ENCODE measurements at places on chromosomes 13 and 19.

DNA sequence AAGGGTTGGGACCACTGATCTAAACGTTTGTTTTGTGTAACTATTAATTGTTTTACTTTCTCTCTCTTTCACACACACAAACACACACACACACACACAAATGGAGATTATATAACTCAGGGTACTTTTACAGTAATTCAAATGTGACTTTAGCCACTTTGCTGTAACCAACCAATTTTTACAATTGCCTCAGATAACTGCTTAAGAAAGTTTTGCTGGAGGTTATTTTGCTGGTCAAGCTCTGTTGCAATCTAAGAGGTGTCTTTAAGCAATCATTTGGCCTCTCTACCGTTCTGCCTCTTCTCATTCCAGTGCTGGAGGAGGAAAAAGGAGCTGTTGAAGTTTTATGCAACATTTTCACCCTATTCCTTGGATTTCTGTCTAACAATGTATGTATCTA is 63.0 kb downstream of the TBC1D4 start:
- no peak for DNase-seq

GRCh38 chr19:38266981-38267597 is 2.7 kb downstream of the SPINT2 start:
- DNase-seq, result no peak

GRCh38 chr13:39982745-39983144 is 327.3 kb downstream of the COG6 start:
- no peak for DNase-seq

DNA sequence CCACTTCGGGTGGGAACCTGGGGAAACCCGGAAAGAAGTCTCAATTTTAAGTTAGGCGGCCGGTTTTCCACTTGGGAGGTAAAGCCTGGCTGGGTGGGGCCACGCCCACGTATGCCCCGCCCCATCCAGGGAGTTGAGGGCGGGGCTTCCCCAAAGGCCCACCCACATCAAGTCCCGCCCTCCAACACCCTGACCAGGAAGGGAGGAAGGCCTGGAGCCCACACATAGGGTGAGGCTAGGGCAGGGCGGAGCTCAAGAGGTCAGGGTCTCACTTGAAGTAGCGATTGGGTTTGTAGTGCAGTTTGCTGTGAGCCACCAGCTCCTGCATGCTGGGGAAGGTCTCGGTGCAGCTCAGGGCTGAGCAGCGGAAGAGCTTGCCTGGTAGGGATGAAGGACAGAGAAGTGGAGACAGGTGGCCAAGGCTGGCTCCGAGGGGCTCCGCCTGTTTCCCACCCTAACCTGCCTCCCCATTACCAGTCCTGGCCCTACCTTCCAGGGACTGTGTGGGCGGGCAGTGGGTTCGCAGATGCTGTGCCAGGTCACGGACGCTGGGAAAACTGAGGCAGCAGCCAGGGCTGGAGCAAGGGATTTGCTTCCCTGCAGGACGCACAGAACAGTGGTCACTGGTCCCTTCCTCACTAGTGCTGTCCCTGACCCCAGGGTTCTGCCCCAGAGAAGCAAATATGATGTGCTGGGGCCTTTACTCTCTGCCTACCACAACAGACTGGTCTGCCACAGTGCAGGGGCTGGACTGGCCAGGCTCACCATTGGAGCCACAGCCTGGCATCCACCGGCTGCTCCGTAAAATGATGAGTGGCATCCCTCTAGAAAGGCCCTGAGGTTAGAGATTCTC is 1.6 kb downstream of the ZNF414 start:
- DNase-seq, result no peak

DNA sequence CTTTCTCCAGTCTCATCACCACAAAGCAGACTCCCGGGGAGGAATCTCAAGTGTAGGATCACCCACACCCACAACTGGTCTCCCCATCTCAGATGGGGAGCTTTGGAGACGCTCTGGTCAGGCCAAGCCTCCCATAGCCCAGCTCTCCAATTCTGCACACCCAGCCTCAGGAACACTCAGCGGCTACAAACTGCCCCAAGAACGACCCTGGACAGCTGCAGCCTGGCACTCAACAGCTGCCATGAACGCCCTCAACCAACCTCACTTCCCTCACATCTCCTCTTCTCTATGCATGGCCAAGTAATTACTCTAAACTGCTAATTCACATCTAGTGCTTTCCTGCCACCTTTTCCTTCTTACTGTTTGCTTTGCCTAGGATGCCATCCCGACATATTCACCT is 42.6 kb downstream of the DZIP1 start:
- no peak for DNase-seq

DNA sequence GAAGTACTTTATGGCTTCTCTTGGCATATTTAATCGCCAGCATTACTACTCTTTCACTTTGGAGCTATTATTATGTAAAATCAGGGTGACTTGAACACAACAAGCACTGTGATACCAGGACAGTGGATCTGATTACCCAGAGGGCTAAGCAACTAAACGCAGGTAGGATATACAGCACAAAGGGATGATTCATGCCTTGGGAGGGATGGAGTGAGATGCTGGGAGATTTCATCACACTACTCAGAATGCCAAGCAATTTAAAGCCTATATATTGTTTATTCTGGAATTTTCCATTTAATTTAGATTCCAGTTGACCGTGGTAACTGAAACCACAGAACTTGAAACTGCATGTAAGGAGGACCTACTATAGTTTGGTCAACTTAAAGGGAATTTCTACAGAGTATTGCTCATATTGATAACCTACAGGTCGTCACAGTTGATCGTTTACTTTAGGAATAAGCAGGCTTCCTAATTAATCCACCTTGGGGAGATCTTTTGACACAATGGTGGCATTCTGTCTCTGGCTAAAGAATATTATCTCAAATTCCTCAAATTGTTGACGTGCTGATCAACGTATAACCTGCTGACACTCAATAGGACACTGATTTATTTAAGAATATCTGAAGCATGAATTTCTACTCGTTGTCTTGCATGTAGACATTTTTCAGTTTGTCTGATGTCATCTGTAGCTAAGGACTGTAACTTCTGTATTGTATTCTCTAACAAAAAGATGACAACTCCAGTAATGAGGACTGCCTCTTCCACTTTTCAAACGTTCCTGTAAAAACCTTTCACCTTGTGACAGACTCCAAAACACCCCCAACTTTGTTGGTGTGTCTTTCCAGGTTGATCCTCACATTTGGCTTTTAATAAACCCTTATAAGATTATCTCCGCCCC is 254.2 kb downstream of the GPC5 start:
- no peak for DNase-seq

DNA sequence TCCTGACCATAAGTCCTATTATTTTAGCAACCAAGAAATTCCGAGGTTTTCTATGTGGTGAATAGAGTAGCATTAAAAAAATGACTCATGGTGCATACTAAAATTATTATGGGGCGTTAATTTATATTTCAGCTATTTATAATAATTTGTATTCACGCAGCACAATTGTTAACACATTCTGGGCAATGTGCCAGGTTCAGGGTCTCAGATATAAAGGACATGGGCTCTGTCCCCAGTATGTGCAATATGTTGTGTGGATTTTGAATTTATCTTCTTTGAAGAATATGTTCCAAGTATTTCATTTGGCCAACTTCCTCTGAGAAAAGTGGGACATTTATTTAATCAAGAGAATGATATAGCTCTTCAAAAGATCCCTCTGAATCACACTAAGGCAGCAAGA is 1434.7 kb upstream of the PRR20A start:
- no peak for DNase-seq

- no peak for DNase-seq
Observed at GRCh38 chr19:41587101-41587837, 11.3 kb downstream of the CEACAM21 start.

- DNase-seq, result no peak
Observed at GRCh38 chr13:36804588-36804987, 14.4 kb upstream of the RFXAP start.

DNA sequence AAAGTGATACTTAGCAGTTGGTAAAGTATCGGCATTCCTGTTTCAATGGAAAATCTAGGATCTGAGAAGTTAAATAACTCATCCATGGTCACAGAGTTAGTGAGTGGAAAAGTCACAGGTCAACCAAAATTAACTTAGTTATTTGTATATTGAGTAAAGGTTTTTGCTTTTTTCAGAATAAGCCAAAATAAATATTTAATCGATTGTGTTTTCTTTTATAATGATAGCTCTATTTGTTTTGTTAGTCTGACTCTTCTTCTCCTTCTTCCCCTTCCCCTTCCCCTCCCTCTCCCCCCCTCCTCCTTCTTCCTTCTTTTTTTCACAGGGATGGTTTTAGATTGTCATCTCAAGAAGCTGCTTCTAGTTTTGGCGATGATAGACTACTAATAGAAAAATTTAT is 173.5 kb downstream of the PCCA start:
- DNase-seq, result no peak

DNA sequence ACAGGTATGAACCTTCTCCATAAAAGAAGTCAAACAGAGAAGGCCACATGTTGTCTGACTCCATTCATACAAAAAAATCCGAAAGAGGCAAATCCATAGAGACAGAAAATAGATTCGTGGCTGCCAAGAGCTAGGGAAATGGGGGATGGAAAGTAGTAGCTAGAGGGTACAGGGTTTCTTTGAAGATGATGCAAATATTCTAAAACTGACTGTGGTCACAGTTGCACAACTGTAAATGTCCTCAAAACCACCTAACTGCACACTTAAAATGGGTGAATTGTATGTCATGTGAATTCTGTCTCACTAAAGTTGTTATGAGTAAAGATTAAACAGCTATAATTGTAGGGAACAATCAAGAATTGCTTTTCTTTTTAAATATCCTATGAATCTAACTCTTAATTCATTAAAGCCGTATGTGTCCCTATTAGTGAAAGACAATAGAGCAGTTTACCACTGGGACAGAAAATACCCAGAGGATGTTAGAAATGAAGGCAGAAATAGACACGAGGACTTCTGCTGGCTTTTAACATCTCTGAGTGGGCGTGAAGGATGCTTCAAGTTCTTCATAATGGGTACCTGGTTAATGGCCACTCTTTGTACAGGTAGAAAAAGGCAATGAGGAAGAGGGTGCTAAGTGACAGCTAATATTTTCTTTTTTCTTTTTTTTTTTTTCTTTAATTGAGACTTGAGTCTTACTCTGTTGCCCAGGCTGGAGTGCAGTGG is 21.2 kb downstream of the INSR start:
- no peak for DNase-seq

DNA sequence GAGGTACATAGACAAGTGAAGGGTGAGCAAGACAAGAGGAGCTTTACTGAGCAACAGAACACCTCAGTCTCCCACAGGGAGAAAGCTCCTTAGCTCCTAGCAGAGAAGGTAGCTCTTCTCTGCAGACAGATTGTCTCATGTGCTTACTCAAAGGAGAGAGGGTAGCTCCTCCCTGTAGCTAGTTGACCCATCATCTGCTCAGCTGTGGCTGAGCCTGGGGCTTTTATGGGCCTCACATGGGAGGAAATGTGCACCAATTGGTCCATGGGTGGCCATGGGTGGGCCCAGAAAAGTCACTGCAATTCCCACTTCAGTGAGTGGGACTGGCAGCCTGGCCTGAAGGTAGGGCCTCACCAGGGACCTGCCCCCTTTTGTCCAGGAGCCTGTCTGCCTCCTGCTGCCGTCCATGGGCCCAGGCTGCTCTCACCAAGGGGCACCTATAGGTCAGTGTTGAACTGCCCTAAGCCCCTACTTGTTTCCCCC is 246.2 kb downstream of the GPC6 start:
- DNase-seq, result no peak

DNA sequence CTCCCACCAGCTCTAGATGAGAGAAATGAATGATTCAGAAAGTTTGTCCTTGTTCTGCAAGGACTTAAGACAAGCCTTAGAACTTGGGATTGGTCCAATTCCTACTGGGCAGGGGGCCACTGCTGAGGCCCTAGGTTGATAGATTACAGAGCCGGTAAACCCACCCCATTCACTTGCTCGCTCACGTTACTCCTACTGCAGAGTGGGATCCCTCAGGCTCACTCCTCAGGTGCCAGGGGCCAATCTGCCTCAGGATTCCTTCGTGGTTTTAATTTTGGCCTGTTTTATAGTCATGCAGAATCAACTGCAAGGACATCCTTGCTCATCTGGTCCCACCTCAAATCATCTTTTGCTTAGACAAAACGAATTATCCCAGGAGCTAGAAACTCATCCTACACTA is 59.0 kb downstream of the SERP2 start:
- no peak for DNase-seq

DNA sequence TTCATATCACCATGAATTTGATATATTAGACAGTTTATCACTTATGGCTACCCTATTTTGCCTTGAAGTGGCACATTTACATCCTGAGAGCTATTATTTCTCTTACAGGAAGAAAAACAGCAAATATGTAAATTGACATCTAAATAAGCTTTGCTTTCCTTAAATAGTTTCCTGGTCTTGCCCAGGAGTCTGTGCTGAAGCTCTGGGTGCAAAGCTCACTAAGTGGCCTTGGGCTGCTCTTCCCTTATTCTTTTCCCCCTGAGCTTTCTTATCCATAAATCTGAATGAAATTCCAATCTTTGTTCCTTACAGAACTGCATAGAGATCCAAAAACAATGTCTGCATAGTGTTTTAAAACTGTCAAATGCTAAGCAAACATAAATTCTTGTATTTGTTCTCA is 56.3 kb downstream of the TNFSF13B start:
- DNase-seq, result no peak

DNA sequence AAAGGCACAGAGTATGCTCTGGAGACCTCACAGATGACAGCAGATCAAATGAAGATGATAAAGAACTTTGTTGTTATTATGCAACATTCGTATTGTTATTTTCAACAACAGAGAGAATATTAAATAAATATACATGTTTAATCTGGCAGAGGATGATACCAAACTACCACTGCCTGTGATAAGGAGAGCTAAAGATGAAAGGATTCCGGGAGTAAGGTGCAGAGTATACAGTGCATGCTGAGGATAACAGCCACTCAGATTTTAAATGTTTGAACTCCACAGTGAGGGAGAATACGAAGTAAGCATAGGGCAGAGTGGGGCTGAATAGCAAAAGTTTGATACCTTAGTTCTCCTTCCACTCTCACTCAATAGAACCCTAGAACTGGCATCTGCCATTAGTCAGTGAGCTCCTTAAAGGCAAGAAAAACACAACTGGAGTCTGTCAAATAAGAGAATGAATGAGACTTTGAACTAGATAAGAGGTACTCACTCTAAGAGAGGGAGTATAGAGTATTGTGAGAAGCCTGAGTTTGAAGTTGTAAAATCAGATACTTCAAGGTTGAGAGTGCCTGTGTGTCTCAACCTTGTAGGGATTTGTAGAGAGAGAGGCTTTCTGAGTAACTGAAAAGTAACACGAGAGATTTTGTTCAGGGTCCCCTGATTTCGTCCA is 78.5 kb downstream of the STARD13 start:
- DNase-seq, result no peak

DNA sequence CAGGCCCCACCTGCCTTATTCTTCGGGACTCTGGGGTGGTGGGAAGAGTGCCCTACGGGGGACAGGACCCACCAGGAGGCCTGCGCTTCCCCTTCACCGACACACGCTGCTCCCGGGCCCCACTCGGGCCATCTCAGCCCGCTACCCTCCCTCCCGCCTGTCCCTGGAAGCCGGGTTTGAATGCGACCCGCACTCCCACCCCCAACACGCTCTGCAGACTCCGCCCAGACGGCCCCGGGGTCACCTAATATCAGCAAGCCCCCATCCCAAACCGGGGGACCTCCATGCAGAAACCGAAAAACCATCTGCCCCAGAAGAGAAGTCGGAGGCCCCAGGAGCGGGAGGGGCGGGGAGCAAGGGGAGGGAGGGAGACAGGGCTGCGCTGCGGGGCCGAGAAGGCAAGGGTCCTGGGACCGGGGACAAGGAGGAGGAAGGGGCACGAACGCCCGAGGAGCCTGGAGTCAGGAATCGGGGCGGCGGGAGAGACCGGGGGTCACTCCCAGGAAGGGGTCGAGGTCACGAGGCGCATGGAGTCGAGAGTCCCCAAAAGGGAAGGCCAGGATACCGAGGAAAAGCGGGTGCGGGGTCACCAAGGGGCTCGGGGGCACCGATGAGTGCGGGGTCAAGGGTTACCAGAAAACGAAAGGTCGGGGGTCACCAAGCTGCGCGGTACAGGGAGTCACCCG is 766 bp downstream of the SBNO2 start:
- DNase-seq, result no peak
